ENCODE measurements at places on chromosomes 6 and 20.
A peak's percentile ranks its signal among the peaks of the same experiment; 100 is the strongest.

DNA sequence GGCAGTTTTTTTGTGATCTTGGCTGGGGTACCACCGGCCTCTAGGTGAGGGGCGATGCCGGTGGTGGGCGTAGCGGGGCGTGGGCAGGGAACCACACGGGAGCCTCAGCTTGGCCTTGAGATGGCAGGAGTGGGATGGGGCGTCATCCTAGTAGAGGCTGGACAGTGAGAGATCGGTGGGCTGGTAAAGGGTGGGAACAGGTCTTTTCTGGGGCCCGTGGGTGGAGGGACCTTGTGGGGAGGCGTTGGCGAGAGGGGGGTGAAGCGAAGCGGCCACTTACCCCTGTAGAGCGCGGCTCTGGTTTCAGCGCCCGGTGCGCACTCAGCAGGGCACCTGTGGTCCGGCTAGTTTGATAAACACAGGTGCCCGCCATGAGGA is 12.0 kb downstream of the ITPR3 start:
- DNase-seq: no peak

GRCh38 chr6:797479-798077 is 104.6 kb upstream of the EXOC2 start:
- DNase-seq: peak; percentile 29

GRCh38 chr6:37116326-37116725 is 53.6 kb upstream of the PIM1 start:
- DNase-seq: no peak

GRCh38 chr6:43858161-43859153 is 88.4 kb downstream of the VEGFA start:
- DNase-seq: peak; percentile 12

DNA sequence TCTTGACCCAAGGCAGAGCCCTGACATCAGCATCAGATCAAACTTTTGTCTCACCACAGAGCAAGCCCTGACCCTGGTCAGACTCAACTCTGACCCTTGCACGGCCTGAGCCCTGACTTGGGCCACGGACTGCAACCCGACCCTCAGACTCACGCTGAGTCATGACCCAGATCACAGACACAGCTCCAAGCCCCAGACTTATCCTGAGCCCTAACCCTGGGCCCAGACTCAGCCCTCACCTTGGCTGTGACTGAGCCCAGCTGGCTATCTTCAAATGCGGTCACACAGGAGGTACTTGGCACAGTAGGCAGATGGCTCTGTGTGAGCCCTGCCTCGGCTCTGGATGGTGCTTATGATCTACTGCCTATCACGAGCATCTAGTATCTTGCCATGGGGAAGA is 602.3 kb downstream of the PTPRT start:
- no peak for DNase-seq

DNA sequence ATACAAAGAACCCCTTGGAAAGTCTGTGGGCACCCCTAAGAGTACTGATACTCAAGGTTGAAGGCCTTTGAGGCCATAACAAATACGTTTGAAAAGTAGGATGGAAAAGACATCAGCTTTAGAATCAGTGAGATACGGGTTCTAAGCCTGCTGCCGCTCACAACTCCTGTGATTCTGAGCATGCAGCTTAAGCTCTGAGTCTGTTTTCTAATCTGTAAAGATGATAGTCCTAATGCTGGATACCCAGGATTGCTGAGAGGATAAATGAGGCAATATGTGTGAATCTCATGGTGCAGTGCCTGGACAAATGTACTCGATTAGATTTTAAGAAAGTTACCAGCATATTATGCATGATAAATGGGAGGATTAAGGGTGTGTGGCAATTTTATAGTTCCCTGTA is 321.0 kb upstream of the HSF2 start:
- no peak for DNase-seq

- no peak for DNase-seq
Measured at GRCh38 chr6:142863981-142864380, 81.0 kb downstream of the HIVEP2 start.

DNA sequence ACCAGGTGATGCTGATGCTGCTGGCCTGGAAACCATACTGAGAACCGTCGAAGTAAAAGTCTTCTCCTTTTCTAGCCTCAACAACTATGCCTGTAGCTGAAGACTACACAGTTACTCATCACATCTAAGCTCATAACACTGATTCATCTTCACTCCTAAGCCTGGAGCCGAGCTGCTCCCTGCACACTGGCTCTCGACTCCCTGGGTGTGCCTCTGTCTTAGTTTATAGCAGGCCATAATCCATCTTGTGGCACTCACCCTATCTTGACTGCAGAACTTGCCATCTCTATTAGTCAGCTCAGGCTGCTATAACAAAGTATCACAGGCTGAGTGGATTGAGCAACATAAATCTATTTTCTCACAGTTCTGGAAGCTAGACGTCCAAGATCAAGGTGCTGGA is 191.0 kb downstream of the UNC5CL start:
- DNase-seq: no peak

DNA sequence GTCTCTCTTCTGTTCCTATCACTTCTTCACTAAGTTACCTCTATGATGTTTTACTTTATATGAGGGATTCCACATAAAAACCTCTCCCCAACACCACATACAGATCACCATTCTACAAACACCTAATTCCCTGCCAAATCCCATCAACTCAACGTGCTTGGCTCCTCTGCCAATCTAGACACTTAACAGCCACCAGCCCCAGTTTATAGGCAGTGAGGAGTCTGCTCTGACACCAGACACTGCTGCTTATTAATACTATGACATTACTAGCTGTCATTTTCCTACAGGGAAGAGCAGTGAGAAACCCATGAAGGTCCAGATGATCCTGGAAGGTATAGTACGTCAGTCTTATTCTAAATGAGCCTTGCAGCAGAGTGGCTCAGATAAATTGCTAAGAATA is 104.3 kb downstream of the CHD6 start:
- no peak for DNase-seq

DNA sequence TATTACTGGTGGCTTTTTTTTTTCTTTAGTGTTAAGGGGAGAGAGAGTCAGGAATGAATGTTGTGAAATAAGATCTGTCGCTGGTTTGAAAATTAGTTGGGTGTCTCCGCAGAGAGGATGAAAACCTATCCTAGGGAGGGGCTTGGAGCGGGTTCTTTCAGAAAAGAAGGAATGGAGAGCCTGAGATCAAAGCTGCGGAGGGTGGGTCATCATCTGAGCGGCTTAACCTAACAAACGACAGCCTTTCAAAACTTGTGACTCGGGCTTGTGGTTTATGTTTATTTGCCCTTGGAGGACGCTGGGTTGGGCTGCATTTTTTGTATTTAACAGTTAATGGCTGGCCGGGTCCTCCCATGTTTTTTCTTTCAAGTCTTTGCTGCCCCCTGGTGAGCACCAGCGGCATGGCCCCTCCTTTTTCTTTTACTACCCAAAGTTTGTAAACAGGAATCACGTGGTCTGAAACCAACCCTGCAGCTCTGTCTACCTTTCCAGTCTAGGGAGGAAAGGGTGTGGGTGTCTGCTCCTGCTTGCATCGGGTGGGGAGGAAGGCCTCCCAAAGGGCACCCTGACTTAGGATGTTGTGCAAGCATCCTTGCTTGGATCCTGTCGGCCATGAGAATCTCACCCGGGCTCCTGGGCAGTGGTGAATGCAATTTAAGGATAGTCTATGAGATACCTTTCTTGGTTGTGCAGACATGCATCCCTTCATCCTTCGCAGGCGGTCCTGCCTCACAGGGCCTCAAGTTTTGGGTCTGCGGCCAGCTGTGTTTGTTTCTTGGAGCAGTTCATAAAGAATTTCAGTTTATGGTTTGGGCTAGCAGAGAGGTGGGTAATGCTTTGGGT is 2.2 kb downstream of the PIM1 start:
- DNase-seq: peak; percentile 85

- peak; percentile 52 for DNase-seq
Measured at GRCh38 chr6:45419571-45420082, 41.9 kb upstream of the SUPT3H start.

DNA sequence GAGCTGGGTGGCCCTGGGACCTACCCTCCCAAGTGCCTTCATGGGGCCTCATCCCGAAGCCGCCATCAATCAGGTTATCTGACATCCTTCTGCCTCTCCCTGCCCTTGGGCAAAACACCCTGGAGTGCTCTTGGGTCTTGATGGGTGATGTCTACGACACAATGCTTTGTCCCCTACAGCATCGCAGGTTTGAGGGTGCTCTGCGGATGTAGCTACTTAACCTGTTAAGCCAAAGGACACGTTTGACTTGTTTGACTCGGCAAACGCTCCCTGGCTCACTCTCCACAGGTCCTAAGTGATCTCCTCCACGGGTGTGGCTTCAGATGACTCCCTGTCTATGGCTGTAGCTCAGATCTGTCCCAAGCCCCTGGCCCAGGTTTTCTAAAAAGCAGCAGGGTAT is 35.6 kb downstream of the TBC1D7 start:
- no peak for DNase-seq

- DNase-seq: no peak
Measured at GRCh38 chr6:161138543-161139303, 135.1 kb downstream of the AGPAT4 start.

GRCh38 chr6:4280707-4281106 is 145.3 kb upstream of the ECI2 start:
- DNase-seq: no peak

- no peak for DNase-seq
Measured at GRCh38 chr20:63076421-63076820, 69.7 kb upstream of the BHLHE23 start.

- no peak for DNase-seq
Measured at GRCh38 chr20:61146023-61146422, 106.0 kb upstream of the CDH4 start.

DNA sequence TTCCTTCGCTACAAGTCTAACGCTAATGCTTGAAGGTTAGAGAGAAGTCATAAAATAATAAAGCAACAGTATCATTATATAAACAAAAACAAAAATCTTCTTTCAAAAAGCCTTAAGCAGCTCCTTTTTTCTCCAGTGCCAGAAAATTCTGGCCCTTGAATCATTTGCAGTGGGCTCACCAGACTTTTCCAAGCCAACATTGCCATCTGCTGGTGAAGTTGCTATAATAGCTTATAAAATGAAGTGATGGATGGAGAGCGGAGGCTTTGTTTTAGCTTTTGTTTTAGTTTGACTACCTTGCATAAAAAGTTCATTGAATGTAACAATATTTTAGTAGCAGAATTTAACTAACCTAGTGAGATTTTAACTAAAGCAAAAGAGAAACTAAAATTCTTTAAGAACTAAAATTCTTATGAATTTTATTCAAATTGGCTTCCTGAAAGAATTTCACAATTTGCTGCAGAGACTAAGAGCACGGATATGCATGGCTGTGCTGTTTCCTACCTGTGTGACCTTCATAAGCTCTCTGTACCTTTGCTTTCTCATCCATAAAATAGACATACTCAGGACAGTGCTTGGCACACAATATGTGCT is 44.8 kb upstream of the SLC2A12 start:
- DNase-seq: peak; percentile 63

DNA sequence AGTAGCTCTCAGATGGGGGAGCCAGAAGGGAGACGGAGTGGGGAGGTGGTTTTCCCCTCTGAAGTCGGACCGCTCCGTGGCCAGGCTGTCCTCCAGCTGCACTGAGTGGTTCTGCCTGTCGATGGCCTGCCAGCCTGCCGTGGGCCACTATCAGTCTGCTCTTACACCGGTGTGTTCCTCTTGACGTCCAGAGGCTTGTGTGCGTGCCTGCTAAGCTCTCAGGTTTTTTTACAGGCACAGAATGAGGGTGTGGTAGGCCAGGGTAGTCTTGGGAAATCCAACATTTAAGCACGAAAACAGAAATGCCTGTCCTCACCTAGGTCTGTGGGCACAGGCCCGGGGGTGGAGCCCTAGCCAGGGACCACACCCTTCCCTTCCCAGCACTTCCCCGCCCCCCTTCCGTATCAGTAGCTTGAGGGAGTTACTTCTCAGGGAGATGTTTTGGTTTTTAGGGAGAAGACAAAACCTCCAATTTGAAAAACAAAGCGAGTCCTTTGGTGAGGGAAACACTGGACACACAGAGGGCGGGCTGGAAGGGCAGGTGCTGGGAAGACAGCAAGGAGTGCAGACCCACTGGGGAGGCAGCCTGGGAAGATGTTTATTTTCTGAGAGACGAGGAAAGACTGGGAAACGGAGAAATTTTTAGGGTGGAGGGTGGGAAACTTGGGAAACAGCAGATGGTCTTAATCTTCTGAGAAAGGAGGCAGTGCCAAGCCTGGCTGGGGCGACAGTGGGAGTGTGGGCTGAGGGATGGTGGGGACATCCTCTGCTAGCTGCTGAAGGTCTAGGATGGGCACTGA is 106.5 kb downstream of the LY86 start:
- peak; percentile 75 for DNase-seq

GRCh38 chr6:138087593-138088325 is 19.5 kb downstream of the PERP start:
- no peak for DNase-seq

GRCh38 chr6:48765352-48765961 is 654.5 kb upstream of the PTCHD4 start:
- no peak for DNase-seq

DNA sequence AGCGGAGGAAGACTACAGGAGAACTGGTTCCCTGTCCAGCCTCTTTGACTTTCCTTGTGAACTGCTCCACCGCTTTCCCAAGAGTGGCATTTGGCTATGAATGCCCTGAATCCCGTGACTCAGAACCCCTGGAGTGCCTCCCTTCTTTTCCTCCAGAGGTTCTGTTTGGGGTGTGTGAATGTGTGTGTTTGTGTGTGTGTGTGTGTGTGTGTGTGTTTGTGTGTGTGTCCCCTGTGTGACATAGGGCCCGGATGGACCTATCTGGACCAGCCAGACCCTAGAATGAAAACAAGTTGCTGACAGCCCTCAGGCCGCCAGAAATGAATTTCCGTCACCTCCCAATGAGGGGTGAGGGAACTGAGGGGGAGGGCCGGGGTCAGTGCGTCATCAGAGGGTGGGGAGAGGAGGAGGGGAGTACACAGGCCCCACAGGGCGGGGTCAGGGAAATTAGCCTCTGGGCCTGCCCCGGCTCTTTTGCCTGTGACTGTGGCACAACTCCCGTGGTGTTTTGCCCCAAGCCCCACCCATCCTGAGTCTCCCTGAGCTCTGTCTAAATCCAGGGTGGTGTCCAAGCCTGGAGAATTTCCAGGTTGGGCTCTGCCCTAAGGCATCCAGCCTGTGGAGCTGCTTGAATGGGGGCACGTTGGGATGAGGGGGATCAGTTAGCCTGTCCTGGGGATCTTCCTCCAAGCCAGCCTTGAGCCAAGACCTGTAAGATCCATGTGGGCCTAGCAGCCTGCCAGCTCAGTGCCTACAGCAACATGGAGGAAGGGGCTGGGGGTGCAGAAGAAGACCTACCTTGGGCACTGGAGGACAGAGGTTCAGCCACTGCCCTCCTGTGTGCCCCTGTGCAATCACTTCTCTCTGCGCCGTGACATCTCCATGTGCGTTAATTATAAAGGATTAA is 15.2 kb upstream of the MRPS18A start:
- DNase-seq: peak; percentile 97
